ENCODE measurements at places on chromosomes 1 and 21.
A peak's percentile ranks its signal among the peaks of the same experiment; 100 is the strongest.

DNA sequence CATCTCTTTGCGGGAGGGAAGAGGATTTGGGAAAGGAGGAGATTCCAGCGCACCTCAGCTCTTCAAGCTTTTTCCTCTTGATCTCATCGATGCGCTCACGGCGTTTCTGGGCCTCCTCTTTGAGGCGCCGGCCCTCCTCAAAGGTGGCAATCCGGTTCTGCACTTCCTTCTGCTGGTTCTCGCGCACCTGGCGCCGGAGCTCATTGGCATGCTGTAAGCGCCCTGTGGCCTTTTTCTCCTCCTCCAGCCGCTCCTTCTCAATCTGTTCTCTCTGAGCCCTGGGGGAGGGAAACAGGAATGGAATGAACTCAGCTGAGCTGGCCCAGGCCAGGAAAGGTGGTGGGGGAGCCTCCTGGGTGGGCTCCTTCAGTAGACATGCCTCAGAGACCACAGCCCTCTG, 10.4 kb upstream of the VSIG8 start:
- DNase-seq = no peak

- no peak for DNase-seq
Measured at GRCh38 chr1:53431805-53432565, 27.2 kb upstream of the DMRTB1 start.

DNA sequence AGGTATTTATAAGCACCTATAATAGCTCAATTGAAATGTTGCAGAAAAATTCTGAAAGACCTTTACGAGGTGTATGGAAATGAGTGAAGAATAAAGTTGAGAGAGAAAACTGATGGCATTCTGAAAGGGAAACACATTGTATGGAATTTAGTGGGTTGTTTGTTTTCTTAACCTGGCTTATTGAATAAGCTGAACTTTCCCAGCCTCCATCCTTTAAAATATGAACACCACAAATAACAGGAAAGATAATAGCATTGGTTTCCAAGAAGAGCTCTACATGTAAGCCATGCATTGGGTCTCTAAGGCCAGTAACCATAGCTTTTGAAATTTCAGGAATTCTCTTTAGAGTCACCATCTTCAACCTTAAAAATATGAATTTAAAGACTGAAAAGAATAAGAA, 709.0 kb downstream of the USP25 start:
- no peak for DNase-seq

GRCh38 chr1:19229229-19229628, 19.2 kb upstream of the UBR4 start:
- no peak for DNase-seq

GRCh38 chr1:47669081-47669585, 231.3 kb downstream of the FOXD2 start:
- no peak for DNase-seq

- peak; percentile 72 for DNase-seq
Measured at GRCh38 chr1:67590329-67590728, 94.7 kb upstream of the GADD45A start.

All from fibroblast of villous mesenchyme (primary cell).